IMR-90 (cell line): ENCODE measurements at places on chromosomes 2 and 18.
A peak's percentile ranks its signal among the peaks of the same experiment; 100 is the strongest.

DNA sequence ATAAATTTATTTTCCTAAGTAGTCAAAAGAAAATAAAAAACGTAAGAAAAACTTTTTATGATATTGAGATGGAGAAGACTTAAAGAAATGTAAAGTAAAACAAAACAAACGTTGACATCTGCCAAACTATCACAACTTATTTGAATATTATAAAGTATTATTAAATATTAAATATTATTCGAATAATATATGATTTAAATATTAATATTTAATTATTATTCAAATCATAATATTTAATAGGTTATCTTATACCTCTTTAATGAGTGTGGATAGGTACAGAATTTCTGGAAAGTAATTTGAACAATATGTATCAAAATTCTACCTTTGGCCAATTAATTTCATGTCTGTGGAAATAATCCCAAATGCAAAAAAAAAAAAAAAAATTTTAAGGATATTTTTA is 278.7 kb downstream of the RAD51AP2 start:
- DNase-seq: no peak

DNA sequence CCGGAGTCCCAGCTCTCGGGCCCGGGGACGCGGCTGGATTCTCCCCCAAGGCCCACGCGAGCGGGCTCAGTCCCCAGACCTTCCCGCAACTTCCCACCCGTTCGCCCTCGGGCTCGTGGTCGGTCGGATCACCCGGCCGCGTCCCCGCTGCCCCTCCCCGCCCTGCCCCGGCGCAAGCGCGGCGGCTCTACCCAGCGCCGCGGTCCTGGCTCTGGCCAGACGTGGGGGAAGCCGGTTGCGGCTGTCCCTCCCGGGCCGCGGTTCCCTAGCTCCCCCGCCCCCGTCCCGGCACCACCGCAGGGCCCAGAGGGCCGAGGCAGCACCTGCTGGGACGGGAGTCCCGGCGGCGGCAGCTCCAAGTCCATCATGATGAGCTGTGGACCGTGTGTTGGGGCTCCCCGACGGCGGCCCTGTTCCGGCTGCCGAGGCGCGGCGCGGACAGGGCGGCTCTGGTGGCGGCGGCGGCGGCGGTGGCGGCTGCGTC is 276 bp downstream of the NFE2L2 start:
- DNase-seq: peak; percentile 36

DNA sequence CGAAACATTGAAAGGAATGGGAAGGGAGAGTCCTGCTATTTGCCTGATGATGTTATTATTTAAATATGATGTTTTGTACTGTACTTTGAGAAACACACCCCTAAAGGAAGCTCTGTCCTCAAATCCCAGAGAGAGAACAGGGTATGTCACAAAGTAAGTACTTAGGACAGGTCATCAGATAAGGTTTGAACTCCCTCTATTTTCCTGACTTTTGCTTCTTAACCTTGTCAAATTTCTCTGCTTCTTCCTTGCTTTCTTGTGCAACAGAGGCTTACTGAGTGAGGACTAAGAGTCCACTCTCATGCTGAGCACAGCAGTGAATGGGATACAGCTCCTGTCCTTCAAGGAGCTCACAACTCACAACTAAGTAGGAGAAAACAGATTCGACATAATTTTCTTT is 3.7 kb downstream of the DGUOK start:
- DNase-seq: no peak

- DNase-seq: no peak
These were observed 206.4 kb upstream of the NCKAP5 start for GRCh38 chr2:133774654-133775015.

DNA sequence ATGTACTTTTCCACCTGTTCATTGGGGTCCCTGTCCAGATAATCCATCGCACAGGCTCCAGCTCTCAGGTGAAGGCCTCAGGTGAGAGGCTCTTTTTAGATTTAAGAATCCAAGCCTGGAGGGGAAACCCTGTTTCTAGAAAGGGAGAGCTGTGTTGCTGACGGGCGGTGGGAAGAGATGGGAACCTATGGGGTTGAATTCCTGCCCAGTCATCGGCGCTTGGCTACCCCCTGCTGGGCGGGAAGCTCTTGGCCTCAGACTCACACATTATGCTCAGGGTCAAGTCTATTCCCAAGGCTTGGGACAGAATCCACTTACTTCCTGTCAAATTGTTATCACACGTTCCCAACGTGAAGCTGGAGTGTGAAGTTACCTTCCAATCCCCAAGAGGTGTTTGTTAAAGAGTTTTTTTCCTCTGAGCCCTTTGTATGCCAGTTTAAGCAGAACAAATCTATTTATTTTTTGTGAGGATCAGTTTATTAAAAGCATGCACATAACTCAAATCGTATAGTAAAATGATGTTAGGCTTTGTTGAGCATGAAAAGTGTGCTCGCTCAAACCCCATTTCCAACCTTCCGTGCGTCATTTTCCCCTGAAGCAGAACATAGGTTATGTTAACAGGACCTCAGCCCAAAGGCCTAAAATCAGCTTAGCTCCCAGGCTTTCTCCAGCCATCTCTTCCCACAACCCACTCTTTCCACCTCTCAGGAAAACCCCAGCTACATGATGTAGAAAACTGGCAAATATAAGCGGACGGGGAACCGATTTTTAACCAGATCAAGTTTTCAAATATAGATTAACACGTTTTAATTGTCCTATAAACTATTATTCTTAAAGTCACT is 181.7 kb upstream of the ETAA1 start:
- DNase-seq: peak; percentile 92

- DNase-seq: no peak
These were observed 31.1 kb downstream of the GREB1 start for GRCh38 chr2:11564816-11565567.

DNA sequence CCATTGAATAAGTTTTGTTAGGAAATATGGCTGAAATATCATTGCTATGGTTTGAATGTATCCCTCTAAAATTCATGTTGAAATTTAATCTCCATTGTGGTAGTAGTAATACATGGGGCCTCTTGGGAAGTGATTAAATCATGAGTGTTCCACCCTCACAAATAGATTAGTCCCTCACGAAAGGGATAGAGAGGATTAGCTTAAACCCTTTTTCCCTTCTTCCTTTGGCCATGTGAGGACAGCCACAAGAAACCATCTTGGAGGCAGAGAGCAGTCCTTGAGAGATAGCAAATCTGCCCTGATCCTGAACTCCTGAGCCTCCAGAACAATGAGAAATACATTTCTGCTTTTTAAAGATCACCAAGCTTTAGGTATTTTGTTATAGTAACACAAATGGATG is 274.2 kb downstream of the CDH19 start:
- no peak for DNase-seq

- peak; percentile 98 for DNase-seq
These were observed 127.9 kb upstream of the SH3BP4 start for GRCh38 chr2:234823877-234824376.

GRCh38 chr18:77039196-77040130 is 93.1 kb downstream of the MBP start:
- DNase-seq: no peak

- DNase-seq: no peak
These were observed 474.8 kb downstream of the METTL4 start for GRCh38 chr18:2096551-2096950.

DNA sequence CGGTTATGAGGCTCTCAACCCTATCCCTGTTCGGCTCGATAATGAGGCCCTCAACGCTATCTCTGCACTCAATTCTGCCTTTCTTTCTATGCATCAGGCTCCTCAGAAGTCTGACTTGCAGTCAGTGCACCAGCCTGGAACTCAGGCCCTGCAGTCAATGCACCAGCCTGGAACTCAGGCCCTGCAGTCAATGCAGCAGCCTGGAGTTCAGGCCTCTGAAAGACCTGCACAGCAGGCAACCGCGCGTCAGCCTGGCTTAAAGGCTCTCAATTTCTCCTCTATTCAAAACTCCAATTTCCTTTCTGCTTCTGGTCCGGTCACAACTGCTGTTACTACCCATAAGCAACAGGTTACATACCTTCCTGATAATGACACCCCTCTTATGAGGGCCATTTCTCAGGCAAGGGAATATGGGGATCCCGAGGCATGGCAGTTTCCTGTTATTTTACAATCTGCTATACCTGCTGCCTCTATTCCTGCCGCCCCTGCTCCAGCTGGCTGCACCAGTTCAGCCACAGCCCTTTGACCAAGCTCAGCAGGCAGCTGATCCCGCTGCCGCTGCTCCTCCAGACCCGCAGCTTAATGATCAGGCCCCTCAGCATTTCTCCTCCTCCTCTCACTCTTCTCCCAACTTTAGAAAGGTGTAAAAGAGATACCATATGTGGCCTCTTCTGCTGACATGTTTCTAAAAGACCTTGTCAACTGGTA is 933.6 kb upstream of the FANCL start:
- DNase-seq: no peak

GRCh38 chr2:168545439-168546082 is 89.5 kb downstream of the CERS6 start:
- peak; percentile 88 for DNase-seq

DNA sequence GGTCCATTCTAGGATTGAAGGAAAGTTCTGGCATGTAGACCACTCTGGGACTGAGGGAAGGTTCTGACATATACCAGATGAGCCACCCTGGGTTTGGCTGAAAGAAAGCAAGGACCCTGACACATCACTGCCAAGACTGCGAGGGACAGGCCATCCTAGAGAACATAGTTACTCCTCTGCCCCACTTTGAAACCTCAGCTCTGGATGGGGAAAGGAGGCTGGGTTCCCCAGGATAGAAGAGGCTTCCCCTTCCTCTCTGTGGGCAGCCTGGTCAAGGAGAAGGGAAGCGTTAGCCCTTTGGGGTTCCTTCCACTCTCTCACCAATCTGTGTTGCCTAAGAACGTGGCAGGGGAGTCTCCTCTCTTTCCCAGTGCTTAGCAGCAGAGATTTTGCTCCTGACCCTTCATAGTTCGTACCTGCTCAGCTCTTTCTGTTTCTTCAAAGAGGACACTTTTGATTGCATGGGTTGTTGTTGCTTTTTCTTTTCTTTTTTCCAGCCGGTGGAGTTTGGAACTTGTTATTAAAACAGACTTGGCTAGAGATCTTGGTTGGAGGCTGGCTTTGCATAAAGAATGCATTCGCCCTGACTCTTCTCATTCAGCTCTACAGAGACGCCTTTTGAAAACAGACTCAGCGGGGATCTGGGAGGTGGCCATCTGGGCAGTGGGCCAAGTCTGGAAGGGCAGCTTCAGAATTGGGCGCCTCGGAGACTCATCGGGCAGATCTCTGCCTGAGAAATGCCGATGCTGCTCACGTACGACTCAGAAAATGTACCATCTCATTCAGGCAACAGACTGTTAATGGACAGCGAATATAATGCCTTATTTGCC is 166.1 kb downstream of the CLIP4 start:
- peak; percentile 1 for DNase-seq

DNA sequence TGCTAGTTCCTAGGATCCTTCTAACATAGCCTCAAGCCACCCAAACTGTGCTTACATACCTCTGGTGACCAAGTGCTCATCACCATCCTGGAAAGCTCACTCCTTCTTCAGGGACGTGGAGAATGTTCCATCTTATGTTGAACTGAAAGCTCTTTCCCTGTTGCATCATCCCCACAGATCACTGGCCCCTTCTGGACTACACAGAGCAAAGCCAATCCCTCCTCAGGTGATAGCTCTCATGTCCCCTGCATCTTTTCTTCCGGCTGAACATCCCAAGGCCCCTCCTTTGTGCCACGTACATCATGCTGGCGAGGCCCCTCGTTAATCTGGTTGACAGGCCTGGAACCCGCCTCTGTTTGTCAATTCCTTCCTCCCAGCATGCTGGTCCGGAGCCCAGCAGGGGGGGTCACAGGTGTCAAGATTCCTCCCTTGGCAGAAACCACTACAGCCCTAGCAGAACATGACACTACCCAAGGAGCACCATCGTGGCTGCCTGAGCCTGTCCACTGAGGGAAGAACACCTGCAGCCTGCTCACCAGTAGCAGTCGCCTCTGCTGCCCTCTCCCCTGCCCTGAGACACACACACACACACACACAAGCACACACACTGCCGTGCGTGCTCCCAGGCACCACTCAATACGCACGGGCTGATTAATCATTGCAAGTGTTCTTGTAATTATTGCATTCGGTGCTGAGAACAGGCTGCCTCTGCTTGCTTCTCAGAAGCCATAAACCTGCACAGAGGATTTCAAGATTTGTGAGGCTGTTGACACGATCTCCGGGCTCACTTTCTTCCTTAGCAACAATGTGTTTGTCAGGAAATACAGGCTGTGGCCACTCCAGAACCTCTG is 6.3 kb upstream of the KCNK3 start:
- no peak for DNase-seq

DNA sequence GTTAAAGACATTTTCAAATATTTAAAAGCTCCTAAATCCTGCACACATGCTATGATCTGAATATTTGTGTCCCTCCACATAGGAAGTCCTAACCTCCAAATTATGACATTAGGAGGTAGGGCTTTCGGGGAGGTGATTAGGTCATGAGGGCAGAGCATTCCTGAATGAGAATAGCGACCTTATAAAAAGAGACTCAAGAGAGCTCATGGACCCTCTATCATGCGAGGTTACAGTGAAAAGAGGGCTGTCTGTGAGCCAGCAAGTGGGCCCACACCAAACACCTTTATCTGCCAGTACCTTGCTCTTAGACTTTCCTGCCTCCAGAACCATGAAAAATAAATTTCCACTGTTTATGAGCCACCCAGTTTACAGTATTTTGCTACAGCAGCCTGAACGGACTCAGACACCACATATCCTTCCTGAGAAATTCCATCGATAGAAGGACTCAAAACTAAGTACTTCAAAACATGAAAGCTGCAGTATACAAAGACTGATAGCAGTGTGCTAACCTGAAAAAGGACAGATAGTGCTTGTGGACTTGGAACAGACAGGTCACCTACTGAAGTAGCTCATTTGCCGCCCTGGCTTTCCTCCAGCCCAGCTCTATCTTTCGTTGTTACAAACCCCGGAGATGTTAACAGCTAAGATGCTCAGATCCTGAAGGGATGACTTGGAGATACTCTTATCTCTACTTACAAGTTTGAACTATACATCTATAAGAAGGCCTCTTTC is 13.8 kb downstream of the FAM210A start:
- DNase-seq: no peak

DNA sequence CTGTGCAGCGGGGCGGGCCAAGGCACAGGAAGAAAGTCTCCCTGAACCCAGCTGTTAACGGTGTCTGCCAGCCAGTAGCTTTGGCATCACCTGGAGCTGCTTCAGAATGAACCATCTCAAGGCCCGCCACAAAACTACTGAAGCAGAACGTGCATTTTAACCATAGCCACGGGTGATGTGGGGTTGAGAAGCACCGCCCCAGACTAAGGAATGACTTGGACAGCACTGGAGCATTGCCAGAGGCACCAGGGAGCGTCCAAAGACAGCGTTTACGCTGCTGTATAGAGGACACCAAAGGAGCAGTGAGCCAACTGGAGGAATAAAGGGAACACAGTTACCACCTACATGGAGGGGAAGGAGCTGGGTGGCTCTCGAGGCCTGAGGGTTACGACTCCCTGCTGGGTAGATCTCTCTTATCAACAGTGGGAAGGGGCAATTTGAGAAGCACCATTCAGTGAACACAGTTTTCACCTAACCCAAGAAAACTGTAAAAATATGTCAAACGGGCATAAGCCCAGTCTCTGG is 28.4 kb upstream of the LONRF2 start:
- no peak for DNase-seq

GRCh38 chr2:217835931-217836891 is 166.6 kb downstream of the TNS1 start:
- DNase-seq: peak; percentile 91
